Cardiac atrium fibroblast (primary cell): ENCODE measurements at places on chromosomes 5 and 9. TPM values are rescaled to one million over a fixed set of nuclear protein-coding genes. Genes with fewer than 3 reads are reported as not detected.

Gene ORM2
- total RNA-seq, result not detected in 2 replicates

Gene VLDLR
- total RNA-seq, result 12.8 and 15.9 TPM in 2 replicates

Gene GDA
- total RNA-seq, result not detected in 2 replicates

Gene PCDHA2
- not detected in 2 replicates for total RNA-seq

Gene FASTKD3
- total RNA-seq, result 10.7 and 11.8 TPM in 2 replicates
